Right ventricle myocardium inferior (tissue), 1 donor: ENCODE measurements at places on chromosomes 2 and 18.

- no peak for DNase-seq
Measured at GRCh38 chr2:54669677-54670484, 53.6 kb upstream of the EML6 start.

- DNase-seq: no peak
Measured at GRCh38 chr2:150548527-150548926, 61.1 kb upstream of the RND3 start.

DNA sequence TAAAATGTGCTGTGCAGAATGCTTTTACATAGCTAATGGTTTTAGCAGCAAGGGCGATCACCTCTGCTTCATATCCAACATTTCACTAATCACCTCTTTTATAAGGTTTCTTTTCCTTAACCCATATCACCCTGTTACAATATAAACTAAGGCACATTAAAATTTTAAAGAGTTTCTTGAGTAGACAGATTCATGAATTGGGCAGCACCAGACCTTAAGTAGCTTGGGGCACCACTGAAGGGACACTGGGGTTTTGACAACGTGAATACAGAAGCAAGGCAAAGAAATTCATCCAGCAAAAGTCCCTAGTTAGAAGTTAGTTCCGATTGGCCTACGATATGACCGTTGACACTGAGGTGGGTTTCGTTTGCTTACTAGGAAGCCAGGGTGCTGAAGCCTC lies 44.0 kb upstream of the RALBP1 start:
- no peak for DNase-seq

DNA sequence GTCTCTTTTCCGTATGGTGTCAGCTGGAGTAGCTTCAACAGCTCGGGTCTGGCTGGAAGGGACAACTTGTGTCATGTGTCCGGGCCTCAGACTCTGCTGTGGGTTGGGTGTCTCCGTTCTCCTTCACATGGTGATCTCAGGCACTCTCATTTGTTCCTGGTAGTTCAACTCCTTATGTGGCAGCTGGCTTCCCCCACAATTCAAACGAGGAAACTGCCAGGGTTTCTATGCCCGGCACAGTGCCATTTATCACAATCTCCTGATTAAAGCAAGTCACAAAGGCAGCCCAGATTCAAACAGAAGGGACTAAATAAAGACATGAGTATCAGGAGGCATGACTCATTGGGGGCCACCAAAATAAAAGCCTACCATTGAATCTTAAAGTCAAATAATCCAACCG lies 22.7 kb downstream of the MRO start:
- DNase-seq: no peak

DNA sequence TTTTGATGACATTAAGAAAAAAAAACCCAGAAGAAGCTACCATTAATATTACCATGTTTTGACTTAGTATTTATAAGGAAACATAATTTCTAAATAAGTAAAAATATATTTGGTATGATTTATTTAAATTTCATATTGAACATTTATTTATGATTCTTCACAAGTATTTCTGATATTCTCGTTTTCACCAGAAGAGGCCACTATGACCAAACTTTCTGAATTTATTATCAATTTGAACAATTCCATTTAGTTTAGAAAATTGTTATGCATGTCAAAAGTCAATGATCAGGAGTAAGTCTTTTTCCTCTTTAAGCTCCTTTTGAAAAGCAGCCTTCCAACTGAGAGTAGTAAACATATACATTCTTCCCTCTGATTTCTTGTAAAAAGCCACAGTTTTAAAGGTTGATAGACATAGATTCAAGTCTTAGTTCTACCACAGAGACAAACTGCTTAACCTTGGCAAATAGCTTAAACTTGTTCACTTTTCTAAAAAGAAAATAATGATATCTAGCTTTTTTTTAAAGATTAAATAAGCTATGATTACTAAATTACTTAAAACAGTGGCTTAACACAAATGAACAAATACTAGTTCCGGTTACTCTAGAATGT lies 329.9 kb downstream of the TRIB2 start:
- DNase-seq: no peak

DNA sequence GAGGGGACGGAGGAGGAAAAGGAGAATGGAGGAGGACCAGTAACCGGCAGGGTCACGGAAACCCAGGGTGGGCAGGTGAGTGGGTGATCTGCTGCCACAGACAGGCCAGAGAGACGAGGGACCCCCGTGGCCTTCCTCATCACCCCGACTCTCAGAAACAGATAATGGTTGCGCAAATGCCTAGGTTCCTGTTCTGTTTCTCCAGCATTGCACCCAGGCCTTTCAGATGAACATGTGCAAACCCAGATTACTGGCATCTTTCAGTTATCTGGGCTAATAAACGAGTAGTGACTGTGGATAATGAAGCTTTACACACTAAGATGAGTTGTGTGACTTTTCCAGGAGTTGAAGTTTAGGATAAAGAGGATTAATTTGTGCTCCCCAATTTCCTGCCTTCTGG lies 46.5 kb downstream of the TET3 start:
- no peak for DNase-seq
